Activated T-helper 1 cell treated with Interleukin-2 at 50 U/mL for 16 hours (primary cell): ENCODE measurements at places on chromosomes 2 and 18.

- no peak for DNase-seq
These were observed 182.3 kb downstream of the FAM210A start for GRCh38 chr18:13543811-13544732.

GRCh38 chr2:207115715-207116364 is 49.9 kb downstream of the KLF7 start:
- no peak for DNase-seq

DNA sequence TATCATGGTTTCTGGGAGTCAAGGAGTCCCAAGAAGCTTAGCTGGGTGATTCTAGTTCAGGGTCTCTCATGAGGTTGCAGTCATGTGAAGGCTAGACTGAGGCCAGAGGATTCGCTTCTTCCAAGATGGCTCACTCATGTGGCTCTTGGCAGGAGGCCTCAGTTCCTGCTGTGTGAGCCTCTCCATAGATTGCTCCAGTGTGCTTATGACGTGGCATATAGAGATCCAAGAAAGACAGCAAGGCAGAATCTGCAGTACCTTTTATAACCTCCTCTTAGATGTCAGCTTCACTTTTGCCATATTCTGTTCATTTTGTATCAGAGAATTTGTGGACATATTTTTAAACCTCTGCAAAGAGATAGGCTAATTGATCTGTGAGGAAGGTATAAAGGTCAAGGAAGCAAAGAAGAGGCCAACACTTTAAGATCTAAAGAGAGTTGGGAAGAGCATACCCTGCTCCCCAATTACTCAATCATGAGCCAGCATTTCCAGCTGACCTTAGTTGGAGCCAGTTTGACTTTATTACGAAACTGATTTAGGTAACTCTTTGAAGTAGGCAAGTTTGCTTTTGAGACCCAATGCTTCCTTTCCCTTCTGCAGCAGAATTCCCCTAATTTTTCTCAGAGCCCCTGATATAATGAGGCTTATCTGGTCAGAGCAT is 134.7 kb downstream of the EML6 start:
- DNase-seq, result no peak

- DNase-seq, result no peak
These were observed 4.0 kb downstream of the PPP3R1 start for GRCh38 chr2:68248361-68248760.

GRCh38 chr2:88010136-88010535 is 6.2 kb downstream of the RNU2-63P start:
- DNase-seq, result no peak

DNA sequence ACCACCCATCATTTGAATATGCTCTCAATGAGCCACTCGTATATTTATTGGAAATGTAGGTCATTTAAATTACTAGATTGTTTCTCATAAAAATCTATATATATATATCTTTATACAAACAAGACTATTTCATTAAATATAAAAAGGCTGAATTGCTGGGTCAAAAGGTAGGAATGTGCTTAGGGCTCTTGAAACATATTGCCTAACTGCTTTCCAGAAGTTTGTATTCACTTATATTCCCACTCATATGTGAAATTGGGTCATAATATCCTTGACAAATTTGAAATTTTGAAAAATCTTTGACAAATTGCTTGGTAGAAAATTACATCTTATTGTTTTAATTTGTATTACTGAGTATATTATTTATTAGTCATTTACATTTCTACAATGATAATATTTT is 999.8 kb upstream of the CDH2 start:
- DNase-seq, result no peak

GRCh38 chr18:8703781-8704301 is 1.5 kb upstream of the MTCL1 start:
- no peak for DNase-seq

DNA sequence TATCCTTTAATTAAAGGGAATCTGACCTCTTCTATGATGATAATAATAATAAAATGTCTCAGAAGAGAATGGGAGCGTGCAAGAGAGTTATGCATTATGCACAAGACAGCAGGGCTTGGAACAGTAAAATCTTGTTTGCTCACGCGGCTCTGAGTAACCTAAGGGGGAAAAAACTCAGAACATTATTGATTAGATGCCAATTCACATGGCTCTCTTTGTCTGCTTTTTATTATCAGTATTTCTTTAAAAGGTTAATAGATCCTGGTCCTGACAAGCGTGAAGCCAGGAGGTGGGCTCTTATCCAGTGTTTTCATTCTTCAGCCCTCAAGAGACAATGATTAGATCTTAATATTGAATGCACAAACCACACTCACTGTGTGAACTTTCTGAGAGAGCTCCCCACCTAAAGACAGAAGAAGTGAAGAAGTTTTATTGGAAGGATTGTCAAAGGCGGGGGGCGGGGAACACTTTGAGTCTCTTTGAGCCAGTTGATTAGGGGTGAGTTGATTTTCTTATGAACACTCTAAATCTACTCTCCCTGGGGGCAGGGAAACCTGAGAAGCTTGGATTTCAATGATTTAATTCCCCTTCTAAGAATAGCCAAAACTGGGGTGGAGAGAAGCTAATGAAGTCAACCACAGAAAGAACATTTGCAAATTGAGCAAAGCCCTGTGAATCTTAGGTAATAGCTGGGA is 127.5 kb upstream of the CTAGE1 start:
- DNase-seq, result no peak

DNA sequence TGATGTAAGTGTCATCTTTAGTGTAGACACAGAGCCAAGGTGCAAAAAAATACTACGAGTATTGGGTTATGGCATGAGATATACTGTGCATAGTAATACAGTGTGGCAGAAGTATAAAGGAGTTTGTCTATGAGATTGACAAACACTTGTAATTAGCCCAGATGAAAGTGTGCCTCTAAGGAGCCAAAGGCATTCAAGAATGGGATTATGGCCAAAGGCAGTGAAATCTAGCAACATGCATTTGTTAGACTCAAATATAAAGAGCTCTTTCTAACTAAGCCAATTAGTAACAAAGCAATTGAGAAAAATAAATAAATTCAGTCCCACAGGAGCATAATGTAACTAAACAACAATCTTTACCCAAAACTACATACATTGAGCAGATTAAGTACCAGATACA is 1761.8 kb downstream of the SUCLG1 start:
- DNase-seq, result no peak

- no peak for DNase-seq
These were observed 401.6 kb upstream of the NRP2 start for GRCh38 chr2:205280596-205281236.

- no peak for DNase-seq
These were observed 214.8 kb downstream of the MC4R start for GRCh38 chr18:60157810-60158209.

- DNase-seq, result no peak
These were observed 11.8 kb downstream of the ARHGAP15 start for GRCh38 chr2:143140864-143141661.

DNA sequence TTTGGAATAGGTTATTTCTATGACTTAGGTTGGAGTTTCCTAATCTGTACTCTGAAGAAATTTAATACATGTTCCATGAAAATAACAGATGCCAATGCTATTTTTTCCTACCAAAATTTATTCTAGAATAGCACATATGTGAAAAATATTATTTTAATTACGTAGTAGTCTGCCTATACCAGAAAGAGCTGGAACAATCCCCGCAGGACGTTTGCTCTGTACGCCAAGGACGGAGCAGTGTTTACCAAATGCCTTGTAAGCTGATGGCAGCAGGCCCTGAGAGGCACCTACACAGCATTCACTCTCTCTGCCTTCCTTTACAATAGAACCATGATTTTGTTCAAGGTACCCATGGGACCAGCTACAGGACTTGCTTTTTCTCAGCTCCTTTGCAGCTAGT is 16.8 kb upstream of the SLC1A4 start:
- DNase-seq, result no peak
